ENCODE measurements at places on chromosomes 4 and X.

GRCh38 chr4:7206385-7206784 lies 14.0 kb downstream of the SORCS2 start:
- DNase-seq, result no peak

GRCh38 chr4:155703486-155704247 lies 37.0 kb downstream of the GUCY1A1 start:
- DNase-seq, result no peak

DNA sequence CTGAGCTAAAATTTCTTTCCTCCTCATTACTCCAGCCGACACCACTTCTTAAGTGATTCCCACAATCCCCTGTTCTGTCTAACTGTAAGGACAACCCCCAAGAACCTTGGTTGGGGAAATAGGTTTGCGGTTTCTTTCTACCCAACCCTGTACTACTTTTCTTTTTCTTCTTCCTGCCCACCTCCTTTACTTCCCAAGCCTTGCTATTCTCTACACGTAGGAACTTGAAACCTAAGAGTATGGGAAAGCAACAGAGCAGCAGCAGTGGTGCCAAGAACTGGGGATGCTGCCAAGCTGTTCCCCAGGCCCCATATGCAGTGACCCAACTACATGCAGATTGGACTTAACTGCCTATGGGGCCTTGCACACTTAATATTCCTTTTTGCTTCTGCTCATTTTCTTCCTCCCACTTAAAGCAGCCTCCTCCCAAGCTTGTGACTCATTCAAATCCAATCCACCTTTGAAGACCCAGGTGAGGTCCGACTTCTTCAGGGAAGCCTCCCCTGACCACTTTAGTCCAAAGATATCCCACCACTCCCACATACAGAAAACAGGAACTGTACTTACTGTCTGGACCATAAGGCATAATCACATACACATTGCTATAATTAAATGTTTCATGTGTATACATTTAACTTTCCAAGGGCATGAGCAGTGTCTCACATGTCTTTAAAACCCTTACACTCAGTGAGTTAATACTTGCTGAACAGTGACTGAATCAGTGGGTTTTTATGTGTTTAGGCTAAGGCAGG lies 1.7 kb downstream of the FAM120C start:
- DNase-seq, result no peak

DNA sequence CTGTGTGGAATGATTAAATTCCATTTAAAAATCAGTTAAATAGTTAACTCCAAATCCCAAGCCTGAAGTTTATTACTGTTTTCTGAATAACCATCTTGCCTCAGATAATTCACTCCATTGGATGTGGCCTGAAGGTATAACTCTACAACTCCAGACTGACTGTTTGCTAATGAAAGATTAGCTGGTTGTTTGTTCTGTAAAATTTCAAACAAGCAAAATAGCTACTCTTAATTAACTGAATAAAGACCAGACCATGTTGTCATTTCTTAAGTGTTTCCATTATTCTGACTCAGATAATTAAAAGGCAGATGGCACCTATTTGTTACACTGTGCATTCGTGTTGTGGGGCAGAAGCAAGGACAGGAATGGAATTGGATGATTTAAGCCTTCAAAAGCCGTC lies 78.5 kb upstream of the DDIT4L start:
- DNase-seq, result no peak

- no peak for DNase-seq
These were observed 245.2 kb downstream of the RAB28 start for GRCh38 chr4:13238936-13239335.

GRCh38 chrX:96432647-96433046 lies 252.0 kb upstream of the DIAPH2 start:
- no peak for DNase-seq

DNA sequence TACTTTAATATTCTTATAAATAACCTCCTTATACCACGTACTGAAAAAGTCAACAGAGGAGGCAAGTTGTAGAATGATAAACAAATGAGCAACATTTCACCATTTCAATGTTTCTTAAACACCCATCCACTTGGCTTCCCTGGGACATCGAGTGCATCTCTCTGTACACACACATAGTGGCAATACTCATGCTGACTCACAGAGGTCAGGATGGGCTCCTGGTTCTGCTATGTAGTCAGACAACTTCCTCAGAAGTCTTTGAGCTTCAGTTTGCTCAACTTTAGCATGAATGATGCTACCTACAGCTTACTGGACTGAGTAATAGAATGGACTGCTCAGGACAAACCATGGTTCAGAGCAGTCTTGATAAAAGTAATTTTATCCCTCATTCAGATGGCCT lies 56.9 kb downstream of the MAD2L1 start:
- no peak for DNase-seq

DNA sequence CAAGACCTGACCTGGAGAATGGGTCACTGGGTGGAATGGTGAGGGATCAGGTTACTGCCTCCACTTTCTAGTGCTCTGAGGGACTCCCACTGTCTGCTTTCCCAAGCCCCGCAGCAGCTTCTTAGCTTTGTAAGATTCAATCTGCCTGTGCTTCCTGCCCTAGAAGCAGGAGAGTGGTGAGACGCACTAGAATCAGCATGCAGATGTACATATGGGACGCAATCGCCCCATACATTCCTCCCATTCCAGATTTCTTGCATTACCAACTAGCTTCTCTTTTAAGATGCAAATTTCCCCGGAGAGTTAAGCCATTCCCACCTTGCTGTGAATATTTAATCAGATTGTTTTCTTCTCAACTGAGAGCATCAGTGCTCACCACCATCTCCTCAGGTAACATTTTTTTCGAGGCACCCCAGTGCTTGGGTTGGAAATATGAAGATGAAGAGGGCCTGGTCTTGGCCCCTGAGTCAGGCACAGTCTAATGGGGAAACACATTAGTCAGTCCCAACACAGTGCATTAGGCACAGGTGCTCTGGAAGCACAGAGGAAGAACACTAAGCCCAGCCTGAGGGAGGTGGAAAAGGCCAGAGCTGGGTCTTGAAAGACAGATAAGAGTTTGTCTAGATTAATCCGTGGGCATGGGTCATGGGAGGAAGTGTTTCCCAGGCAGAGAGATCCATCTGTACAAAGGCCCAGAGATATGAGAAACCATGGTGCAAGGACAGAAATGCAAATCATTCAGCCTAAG lies 66.7 kb upstream of the PRPS1 start:
- DNase-seq, result no peak

DNA sequence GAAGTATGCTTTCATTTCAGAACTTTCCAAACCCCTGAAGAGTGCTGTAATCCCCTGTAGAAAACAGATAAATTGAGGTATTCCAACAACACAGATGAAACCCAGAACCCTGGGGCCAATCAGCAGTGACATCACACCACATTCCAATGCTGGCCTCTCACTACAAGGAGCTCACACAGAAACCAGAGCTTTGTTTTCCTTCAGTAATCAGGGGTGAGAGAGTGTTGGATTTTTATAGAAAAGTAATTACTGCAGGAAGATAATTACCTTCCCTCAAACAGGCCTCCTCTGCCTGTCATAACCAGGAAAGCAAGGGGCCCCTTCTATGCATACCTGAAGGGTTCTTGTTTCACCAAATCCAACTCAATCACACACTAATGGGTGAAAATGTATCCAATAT lies 246.2 kb downstream of the SCFD2 start:
- no peak for DNase-seq

GRCh38 chr4:109011241-109012026 lies 248.6 kb upstream of the ETNPPL start:
- DNase-seq, result no peak

DNA sequence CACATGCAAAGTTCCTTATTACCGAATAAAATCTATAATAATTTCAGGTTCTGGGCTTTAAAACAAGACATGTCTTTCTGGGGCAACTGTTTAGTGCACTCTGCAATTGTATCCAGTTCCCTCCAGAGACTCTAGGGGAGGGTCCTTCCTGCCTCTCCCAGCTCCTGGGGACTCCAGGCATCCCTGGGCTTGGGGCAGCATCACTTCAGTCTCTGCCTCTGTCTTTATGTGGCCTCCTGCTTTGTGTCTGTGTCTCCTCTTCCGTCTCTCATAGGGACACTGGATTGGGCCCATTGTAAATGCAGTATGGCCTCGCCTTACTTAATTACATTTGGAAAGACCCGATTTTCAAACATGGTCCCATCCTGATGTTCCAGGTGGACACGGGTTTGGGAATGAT lies 10.9 kb upstream of the ASMTL start:
- DNase-seq, result no peak

DNA sequence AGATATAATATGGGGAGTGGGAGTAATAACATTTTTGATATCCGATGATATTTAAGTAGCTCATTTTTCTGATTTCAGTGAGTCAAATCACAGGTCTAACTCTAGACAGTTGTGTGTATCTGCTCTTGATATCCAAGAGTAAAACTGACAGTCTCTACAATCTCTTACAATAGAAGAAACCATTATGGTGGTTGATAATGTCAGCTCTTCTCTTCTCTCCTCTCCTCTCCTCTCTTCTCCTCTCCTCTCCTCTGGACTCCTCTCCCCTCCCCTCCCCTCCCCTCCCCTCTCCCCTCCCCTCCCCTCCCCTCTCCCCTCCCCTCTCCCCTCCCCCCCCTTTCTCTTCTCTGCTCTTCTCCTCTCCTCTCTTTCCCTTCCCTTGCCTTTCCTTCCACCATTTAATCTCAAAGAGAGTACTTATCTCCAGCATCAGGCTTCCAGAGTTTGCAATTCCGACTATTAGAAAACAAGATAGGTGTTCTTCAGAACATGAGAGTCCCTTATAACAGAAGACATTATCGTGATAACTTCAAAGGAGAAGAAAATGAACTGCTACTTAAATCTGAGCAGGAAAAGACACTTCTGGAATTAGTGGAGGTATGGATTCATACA lies 6.2 kb downstream of the TDO2 start:
- DNase-seq, result no peak

GRCh38 chr4:139735381-139736273 lies 70.0 kb downstream of the MGST2 start:
- no peak for DNase-seq

DNA sequence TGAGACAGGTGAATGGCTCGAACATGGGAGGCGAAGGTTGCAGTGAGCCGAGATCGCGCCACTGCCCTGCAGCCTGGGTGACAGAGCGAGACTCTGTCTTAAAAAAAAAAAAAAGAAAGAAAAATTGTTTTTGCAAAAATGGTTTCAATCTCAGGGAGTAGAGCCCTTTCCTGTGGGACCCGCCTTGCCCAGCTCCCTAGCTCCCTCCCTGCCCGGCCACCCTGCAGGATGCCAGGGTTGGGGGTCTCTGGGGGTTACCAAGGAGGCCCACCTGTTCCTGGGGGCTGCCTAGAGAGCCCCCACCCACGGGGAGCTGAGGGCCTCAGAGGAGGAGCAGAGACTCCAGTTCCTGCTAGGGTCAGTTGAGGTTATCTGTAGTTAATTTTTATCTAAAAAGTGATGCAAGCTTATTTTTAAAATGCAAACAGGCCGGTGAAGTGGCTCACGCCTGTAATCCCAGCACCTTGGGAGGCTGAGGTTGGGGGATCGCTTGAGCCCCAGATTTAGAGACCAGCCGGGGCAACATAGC lies 18.7 kb upstream of the PLCXD1 start:
- DNase-seq, result no peak

- DNase-seq, result no peak
These were observed 35.9 kb downstream of the ANTXR2 start for GRCh38 chr4:80036949-80037685.

GRCh38 chr4:25160714-25161592 lies 704 bp upstream of the SEPSECS start:
- DNase-seq, result no peak

- DNase-seq, result no peak
These were observed 48.9 kb downstream of the FNIP2 start for GRCh38 chr4:158817562-158818296.

- DNase-seq, result no peak
These were observed 60.6 kb upstream of the FAT4 start for GRCh38 chr4:125254106-125254505.

GRCh38 chrX:95325185-95325584 lies 1359.5 kb upstream of the DIAPH2 start:
- no peak for DNase-seq

DNA sequence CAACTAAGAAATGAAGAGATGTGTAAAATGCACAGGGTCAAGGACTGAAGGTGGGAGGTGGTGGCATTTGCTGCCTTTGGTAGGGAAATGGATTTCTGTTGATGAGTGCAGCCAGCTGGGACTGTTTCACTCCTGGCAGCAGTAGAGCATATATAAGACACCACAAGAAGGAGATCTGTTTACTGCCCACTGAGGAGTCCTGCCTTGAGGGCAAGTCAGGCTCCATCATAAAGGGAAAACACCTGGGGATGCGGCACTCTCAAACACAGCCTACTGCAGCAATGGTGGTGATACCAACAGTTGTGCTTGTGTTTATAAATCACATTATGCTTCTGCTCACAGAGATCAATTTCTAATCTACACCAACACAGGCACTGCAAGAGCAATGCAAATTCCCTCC lies 222.1 kb downstream of the TACR3 start:
- DNase-seq, result no peak

DNA sequence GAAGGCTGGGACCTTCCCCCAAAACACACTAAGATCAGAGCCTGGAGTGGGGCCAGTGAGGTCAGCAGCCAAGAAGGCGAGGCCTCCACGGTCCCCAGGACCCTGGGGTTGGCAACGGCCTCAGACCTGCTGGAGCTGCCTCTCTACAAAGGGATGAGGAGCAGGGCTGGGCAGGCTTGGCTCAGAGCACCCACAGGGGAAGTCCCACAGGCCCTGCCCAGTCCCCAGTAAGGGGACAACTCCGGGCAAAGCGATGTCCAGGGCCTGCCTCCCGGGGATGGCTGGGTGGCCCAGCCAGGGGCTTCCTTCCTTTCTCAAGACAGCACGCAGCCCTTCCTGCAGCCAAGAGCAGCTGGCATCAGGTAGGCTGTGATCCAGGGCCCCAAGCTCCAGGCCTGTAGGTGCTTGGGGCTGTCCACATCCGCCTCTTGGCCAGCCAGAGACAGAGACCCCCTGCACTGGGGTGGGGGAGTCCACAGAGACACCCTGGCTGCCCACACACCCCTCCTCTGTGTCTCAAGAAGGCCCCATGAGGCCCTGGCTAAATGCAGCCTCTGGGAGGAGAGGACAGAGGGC lies 5.7 kb downstream of the MXD4 start:
- DNase-seq, result no peak

DNA sequence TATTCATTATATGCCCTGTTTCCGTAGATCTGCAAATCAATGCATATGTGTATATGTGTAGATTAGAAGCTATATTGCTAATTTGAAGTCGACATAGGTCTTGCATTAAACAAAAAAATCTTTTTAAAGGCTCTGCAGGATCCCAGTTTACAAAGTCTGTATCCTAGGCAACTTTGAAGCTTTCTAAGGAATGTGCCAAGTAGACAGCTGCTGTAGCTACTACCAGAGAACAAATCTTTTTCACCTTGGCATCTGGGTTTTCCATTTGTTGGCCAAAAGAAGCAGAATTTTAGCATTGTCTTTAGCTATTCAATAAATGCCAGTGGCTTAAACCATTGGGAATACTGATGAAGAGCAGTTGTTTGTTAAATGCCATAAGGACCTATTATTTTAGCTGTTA lies 88.0 kb downstream of the NAA11 start:
- DNase-seq, result no peak

- DNase-seq, result no peak
These were observed 451.3 kb downstream of the TLL1 start for GRCh38 chr4:166324321-166324720.

DNA sequence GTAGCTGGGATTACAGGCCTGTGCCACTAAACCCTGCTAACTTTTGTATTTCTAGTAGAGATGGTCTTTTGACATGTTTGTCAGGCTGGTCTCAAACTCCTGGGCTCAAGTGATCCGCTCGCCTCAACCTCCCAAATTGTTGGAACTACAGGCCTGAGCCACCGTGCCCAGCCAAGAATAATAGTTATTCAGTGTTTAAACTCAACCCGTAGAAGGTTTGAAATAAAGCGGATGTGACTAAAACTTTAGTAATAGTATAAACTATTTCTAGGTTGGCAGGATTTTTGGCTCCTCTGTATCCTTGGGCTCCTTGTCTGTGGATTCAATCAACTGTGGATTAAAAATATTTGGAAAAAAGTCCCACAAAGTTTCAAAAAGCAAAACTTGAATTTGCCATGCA lies 37.8 kb downstream of the PCDH10 start:
- no peak for DNase-seq

Data from stimulated activated CD4-positive, alpha-beta T cell treated with anti-CD3 and anti-CD28 coated beads, Interleukin-4, amount 100 ng/mL, for 48 hours (primary cell).